HS-5 (cell line): ENCODE measurements at places on chromosomes 3 and 15.

DNA sequence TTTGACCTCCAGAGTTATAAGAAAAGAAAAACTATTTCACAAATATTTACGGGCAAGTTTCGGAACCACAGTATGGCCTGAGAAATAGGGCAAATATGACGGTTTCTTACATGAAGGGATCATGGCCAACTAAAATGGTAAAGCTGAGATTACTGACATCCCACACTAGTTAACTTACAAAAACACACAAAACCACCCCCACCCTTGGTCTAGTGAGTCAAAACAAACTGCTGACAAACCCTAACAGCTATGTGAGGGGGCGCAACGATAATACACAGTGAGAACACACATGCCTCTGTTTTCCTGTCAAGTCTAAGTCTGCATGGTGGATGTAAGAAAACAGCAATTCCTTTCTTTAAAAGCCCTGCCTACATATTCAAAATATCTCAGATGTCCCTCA is 32.3 kb downstream of the CBLB start:
- no peak for DNase-seq

DNA sequence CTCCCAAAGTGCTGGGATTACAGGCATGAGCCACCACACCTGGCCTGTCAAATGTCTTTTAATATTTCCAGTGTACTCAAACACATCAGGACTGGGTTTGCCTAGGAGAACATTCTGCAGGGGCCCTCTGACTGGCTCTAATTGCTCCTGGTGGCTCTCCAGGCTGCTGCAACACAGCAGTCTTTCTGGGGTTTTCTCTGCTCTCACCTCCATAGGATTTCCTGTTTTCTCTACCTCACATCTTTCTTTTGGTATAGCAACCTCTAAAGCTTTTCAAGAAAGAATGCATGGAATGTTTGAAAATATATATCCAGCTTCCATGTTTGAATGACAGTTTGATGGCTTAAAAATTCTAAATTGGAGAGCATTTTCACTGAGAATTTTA is 83.3 kb upstream of the IGSF10 start:
- DNase-seq = no peak

GRCh38 chr15:68375191-68375631 is 56.8 kb downstream of the ITGA11 start:
- no peak for DNase-seq

- DNase-seq = no peak
Measured at GRCh38 chr3:114439284-114439683, 145.5 kb downstream of the TIGIT start.

- peak; percentile 5 for DNase-seq
Measured at GRCh38 chr15:72271895-72272212, 500 bp downstream of the PARP6 start.

DNA sequence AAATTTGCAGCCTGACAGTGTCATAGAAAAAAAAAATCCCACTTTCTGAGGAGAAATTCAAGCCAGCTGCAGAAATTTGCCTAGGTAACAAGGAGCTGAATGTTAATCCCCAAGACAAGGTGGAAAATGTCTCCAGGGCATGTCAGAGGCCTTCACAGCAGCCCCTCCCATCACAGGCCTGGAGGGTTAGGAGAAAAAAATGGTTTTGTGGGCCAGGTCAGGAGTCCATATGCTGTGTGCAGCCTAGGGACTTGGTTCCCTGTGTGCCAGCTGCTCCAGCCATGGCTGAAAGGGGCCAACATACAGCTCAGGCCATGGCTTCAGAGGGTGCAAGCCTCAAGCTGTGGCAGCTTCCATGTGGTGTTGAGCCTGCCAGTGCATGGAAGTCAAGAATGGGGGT is 11.2 kb downstream of the CD200R1 start:
- no peak for DNase-seq

GRCh38 chr3:31522152-31522551 is 10.6 kb upstream of the STT3B start:
- DNase-seq = no peak

GRCh38 chr3:55468251-55468650 is 18.9 kb downstream of the WNT5A start:
- peak; percentile 60 for DNase-seq

DNA sequence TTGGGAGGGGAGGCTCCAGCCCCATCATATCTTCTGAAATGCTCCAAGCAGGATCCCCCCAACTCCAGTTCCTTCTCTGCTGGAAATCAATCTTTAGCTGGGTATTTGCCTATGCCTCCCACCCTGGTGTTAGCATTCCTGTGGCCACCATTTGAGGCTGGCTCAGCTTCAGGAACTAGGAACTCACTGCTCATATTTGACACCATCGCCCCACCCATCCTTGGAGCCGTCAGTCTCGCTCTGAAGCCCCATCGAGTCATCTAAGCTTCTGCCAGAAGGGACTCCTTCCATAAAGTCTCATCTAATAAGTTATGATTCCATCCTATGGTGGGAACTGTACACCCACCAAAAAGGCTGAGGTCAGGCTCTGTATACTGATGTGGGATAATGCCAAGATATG is 26.4 kb downstream of the PRKCD start:
- no peak for DNase-seq

DNA sequence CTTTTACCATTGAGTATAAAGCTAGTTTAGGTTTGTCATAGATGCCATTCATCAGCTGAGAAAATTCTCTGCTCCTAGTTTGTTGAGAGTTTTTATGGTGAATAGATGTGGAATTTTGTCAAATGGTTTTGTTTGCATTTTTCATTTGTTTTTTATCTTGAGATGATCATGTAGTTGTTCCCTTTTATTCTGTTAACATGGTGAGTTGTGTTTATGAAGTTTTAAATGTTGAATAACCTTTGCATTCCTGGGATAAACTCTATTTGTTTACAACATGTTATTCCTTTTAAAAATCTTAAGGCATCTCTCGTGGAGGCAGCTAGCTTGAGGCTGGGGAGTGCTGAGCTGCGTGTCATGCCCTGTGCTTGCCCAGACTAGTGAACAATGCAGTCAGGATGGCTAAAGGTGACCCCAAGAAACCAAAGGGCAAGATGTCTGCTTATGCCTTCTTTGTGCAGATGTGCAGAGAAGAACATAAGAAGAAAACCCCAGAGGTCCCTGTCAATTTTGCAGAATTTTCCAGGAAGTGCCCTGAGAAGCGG is 48.5 kb downstream of the ANAPC13 start:
- no peak for DNase-seq

GRCh38 chr3:64240396-64240795 is 15.1 kb upstream of the PRICKLE2 start:
- no peak for DNase-seq

GRCh38 chr3:114318295-114318694 is 24.5 kb downstream of the TIGIT start:
- no peak for DNase-seq

- DNase-seq = no peak
Measured at GRCh38 chr3:111473550-111473949, 68.4 kb upstream of the CD96 start.

GRCh38 chr15:29682781-29683180 is 139.5 kb downstream of the TJP1 start:
- DNase-seq = no peak

GRCh38 chr3:110343945-110344344 is 727.7 kb upstream of the NECTIN3 start:
- no peak for DNase-seq

DNA sequence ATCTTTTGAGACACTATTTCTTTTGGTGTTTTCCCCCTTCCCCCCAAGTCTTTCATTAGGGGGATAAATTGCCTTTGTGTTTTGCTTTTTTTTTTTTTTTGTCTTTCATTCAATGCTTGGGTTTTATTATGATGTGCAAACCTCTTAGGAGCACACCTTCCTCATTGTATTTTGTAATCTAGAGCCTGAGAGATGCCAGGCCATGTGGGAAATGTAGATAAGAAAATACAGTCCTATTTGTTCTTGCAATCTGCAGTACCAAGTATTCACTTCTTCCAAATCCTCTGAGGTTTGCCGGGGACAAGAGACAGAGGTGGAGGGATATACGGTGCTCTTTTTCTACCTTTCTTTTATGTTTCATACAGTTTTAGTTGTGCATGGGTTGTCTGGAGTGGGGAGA is 66.7 kb downstream of the LARS2 start:
- DNase-seq = no peak

GRCh38 chr15:25663515-25663914 is 199.6 kb downstream of the ATP10A start:
- no peak for DNase-seq

- DNase-seq = no peak
Measured at GRCh38 chr3:169453256-169454059, 210.1 kb downstream of the MECOM start.

DNA sequence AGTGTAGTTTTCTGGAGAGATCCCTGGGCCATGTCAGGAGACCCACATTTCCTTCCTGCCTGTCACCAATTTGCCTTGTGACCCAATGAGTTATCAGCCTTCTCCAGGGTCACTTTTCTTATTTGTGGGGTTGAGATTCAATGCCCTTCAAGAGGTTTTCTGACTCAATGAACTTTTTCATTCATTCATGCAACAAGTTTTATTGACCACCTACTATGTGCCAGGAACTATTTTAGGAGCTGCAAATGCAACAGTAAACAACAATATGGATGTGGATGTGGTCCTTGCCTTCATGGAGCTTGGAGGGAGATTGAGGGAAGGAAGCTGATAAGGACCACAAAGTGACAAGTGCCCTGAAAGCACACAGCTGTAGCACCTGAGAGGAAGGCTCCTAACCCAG is 142.8 kb downstream of the OPA1 start:
- no peak for DNase-seq

- DNase-seq = no peak
Measured at GRCh38 chr3:128714887-128715491, 11.0 kb upstream of the RAB7A start.

DNA sequence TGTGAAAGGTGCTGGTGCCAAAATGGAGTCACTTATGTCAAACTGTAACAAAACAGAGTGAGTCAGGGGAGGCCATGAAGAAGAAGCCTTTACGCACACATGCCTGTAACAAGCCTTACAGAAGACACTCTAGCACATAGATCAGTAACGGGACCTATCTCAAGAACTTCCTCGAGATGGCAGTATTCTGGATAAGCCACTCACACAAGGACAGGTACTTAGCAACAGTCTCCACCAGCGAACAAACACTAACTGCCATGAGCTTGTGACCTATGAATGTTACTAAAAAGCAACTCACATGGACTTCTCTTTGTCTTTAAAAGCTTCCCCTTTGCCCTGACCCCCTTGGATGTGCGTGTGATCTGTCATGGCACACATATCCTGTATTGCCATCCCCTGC is 235.1 kb downstream of the CD47 start:
- no peak for DNase-seq

DNA sequence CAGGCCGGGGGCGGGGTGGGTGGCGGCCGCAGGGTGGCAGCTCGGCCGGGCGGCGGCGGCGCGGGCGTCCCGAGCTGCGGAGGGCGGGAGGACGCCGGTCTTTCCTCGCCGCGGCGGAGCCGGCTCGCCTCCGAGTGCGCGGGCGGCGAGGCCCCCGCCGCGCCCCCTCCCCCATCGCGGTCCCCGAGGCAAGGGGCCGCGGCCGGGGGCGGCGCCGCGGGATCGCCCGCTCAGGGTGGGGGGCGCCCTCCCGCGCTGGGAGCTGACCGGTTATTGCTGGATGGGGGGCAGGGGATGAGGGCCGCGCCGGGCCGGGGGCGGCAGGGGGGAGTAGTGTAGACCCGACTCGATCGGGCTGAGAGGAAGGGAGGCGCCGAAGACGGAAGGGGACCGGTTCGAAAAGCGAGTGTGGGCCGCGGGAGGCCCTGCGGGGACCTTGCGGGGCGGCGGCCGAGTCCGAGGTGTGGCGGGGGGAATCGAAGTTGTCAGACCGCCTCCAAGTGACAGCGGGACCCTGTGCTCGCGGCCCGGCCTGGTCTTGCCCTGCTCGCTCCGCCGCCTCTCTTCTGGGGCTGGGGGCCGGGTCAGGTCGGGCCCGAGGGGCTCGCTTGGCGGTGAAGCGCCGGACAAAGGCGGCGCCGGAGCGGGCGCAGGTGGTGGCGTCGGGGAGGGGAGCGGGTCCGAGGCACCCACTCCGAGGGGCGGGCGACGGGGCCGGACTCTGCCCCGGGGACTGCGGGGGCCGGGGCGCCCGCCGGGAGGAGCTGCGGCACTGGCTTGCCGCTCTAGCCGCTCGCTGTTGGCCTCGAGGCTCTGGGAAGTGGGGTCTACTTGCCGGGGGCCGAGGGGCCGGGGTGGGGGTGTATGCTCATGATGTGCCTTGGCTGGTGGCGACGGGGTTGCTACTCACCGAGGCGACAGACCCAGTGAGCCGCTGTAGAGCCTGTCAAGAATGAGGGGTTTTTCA is 1.1 kb downstream of the BAHD1 start:
- no peak for DNase-seq

- no peak for DNase-seq
Measured at GRCh38 chr3:155791190-155791589, 14.9 kb downstream of the C3orf33 start.

GRCh38 chr3:187101184-187102072 is 37.9 kb downstream of the RPL39L start:
- DNase-seq = peak; percentile 42

GRCh38 chr3:43709022-43709421 is 18.3 kb downstream of the ABHD5 start:
- no peak for DNase-seq

- no peak for DNase-seq
Measured at GRCh38 chr3:62602129-62602770, 228.9 kb upstream of the FEZF2 start.

- no peak for DNase-seq
Measured at GRCh38 chr3:79047581-79047980, 720.2 kb downstream of the ROBO1 start.

- peak; percentile 52 for DNase-seq
Measured at GRCh38 chr3:20648921-20649381, 462.9 kb upstream of the SGO1 start.

- DNase-seq = peak; percentile 49
Measured at GRCh38 chr3:155323063-155323666, 29.7 kb upstream of the STRIT1 start.

- DNase-seq = no peak
Measured at GRCh38 chr3:122974764-122975162, 52.8 kb downstream of the SEMA5B start.
